ENCODE measurements at places on chromosomes 4 and X.

DNA sequence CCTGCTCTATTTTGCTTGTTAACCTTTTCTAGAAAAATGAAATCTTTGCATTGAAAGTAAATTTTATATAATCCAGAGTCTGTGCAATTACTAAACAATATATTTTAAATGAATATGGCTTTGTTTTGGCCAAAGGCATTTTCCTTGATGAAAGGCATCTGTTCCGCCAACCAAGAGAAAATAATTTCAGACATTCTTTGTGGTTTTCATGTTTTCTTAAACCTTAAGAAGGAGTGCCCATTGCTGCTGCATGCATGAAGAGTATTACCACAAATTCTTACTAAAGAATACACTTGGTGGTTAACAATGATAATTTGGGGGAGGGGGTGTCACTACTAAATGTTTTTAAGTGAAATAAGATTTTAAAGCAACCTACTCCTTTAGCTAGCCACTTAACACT, 2.7 kb upstream of the PDGFC start:
- DNase-seq = no peak

DNA sequence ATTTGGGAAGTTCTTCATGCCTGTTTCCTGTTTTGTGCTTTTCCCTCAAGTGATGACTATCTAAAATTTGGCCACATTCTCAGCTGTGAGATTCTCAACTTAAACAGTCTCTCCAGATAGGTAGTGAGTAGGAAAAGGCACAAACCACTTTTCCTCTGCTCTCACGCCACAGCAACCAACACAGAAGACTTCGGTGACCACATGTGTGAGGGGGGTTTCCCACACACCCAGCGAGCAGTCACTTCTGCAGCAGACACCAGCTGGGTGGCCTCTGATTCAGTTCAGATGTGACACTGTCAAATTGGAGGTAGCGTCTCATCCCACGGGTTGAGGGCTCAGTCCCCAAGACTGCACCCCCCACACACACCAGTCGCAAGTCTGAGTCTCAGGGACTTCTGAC, 25.1 kb upstream of the CLDN34 start:
- no peak for DNase-seq

DNA sequence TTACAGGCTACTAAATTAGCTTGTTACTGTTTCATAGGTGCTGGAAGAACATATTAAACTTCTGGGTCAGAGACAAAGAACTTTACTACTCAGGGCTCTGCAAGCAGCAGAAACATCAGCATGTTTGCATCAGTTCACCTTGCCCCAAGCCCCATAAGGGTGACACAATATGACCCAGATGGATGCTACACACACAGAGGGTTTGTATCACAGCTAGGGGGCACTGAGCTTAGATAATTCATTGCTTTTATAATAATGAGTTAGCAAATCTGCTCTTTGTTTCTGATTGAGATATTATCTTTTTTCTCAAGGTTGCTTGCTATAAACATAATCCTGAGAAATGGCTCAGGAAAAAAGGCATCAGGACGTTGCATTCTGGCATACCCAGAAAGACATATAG, 4.8 kb upstream of the SYNPO2 start:
- no peak for DNase-seq

- no peak for DNase-seq
These were observed 82.1 kb upstream of the IQCM start for GRCh38 chr4:149897783-149898182.

DNA sequence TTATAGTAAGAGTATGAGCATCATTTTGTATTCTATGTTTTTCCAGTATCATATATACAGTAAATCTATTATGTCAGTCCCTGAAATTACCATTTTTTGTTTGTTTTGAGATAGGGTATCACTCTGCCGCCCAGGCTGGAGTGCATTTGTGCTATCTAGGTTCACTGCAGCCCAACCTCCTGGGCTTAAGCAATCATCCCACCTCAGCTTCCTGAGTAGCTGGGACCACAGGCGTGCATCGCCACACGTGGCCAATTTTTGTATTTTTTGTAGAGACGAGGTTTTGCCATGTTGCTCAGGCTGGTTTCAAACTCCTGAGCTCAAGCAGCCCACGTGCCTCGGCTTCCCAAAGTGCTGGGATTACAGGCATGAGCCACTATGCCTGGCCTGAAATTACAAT, 85.6 kb downstream of the ZNF330 start:
- no peak for DNase-seq

- no peak for DNase-seq
These were observed 47.2 kb downstream of the NELFA start for GRCh38 chr4:1961563-1961962.

- DNase-seq = no peak
These were observed 52.8 kb downstream of the GPC4 start for GRCh38 chrX:133362538-133362937.

DNA sequence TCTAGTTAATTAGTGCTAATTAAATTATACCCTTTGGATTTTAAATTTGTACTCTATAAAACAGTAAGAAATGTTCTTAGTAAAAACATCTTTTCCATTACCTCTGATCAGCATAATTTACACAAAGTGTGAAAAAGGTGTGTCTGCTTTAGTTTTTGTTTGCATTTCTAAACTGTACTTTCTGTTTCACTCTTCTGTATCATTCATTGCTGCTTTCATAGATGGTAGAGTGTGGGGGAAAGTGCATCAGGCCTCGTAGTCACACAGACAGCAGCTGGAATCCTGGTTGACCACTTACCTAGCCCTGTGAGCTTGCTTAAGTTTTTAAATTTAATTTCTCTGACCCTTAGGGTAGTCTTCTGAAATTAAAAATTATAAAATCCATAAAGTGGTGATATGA, 275.4 kb upstream of the PITX2 start:
- no peak for DNase-seq

DNA sequence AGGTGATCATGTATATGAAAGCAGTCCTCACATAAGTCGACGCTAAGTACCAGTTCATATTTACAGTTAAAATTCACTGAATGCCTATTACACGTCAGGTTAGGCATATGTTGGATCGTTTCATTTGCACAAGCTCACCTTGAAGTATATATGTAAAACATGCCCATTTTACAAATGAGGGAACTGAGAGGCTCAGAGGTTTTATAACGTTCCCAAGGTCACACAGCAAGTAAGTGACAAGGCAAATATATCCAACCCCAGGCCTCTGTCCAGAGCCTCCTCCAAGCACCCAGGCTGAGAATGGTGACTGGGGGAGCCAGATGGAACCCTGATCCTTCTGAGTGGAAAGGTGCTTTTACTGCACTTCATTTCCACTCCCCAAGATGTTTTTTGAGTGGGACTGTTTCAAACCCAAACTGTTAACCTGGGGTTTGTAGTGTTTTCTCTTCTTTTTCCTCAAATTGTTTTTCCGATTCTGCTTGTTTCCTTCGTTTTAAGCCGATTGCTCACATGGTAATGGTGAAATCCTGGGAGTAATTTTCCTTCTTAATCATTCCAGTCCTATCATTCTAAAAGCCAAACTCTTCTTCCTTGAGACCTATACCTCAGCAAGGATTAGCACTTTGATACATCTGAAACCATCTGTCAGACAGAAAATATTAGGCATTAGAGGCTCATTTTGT, 791 bp downstream of the SMIM20 start:
- DNase-seq = no peak

DNA sequence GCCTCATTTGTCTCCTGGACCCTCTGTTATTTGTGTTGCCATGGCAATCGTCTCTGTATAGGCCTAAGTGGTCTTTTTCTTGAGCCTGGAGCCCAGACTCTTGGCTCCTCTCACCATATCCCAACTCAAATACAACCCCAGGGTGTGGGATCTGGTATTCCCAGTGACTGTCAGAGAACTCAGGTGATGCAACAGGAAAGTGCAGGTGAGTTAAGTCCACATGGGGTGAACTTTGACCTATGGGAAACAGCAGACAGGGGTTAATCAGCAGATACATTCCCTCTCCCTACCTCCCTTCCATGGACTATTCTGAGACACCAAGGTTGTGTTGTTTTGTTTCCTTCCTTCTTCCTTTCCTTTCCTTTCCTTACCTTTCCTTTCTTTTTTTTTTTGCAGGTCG, 130.9 kb upstream of the RPS6KA3 start:
- DNase-seq = no peak

DNA sequence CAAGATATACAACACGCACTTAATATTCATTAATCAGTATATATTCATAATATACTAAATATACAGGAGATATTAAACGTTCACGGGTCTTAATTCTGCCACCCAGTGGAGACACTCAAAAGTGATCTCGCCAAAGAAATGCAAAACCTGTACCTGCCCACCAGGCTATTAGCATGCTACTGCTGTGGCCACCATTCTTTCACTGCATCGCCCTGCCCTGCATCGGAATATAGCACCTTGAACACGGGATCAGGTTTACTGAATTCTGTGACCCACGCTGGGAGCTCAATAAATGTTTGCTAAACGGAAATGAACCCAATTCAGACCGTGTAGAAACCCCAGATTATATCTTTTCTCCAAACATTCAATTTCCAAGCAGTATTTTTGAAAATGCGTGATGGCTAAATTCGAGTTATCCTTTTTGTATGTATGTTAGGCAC, 840 bp upstream of the CLCN3 start:
- DNase-seq = peak; percentile 25

GRCh38 chr4:5891563-5892322, 1.1 kb downstream of the CRMP1 start:
- DNase-seq = no peak

GRCh38 chr4:119228406-119228805, 15.9 kb downstream of the USP53 start:
- no peak for DNase-seq

DNA sequence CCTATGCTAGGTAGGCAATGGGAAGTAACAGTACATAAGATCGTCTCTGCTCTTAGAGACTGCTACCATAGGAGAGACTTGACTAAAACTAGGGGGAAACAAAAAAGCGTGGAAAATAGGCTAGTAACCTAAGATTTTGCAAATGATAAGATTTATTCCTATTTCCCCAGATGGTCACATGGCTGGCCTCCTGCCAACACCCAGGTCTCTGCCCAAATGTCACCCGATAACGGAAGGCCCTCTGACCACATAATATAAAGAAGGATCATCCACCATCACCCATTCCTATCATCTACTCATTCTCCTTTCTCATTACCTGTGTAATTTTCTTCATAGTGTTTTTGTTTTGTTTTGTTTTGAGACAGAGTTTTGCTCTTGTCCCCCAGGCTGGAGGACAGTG, 4.7 kb downstream of the LAMP2 start:
- DNase-seq = no peak

GRCh38 chr4:152255437-152255836, 280.5 kb downstream of the FBXW7 start:
- no peak for DNase-seq

- no peak for DNase-seq
These were observed 10.4 kb upstream of the NSUN7 start for GRCh38 chr4:40739347-40739746.

DNA sequence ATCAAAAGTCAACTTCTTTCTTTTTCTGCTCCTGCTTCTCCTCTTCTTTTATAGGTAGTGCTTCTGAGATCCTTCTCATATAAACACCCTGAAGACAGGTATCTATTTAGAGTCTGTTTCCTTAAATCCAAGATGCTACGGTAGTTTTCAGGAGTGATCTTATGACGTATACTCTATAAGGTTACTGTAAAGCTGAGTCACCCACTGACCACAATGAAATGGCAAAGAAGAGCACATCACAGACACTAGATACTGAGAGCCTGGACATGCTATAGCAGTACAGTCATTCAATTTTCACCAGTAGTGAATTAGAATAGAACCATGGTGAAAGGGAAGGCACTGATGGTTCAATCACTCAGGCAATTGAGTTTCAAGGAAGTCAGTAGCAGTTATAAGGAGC, 412.5 kb downstream of the ADAM29 start:
- DNase-seq = no peak

DNA sequence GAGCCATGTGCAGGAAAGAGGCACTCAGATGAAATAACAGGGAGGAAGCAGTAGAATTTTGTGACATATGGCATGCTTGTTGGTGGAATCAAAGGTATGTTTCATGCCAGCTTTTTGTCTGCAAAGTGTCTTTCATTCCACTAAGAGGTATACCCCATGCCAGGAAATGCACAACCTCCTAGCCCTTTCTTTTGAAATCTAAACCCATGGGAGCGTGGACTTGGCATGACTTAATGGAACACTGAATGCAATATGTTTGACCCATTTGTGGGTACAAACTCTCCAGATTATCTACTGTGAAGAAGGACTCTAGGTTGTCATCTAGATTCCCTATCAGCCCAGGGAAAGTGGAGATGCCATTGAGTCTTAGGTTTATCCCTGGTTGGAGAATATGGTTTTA, 338.3 kb upstream of the TEX13C start:
- DNase-seq = no peak

DNA sequence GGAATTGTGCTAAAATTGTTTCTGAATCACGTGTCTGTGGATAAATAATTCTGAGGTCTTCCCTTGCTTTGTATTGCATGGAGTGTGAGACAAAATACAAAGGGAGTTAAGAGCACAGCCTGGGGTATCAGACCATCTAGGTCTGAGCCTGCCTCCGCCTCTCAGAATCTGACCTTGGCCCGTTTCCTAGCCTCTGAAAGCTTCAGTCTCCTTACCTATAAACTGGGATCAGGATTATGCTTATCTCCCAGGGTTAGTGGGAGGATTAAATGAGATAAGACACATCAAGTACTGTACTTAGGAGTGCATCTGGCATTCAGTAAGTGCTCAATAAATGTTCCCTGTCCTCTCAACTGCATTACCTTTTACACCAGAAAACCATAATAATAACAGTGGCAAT, 140.6 kb upstream of the TENM3 start:
- no peak for DNase-seq

GRCh38 chrX:18353931-18354368, 538 bp downstream of the SCML2 start:
- DNase-seq = peak; percentile 48

- DNase-seq = no peak
These were observed 519.8 kb downstream of the GBA3 start for GRCh38 chr4:23212558-23212957.

GRCh38 chrX:107574711-107575110, 53.6 kb upstream of the PRPS1 start:
- DNase-seq = no peak

GRCh38 chr4:26459054-26459755, 31.1 kb downstream of the CCKAR start:
- no peak for DNase-seq

- no peak for DNase-seq
These were observed 88.8 kb upstream of the PCDH18 start for GRCh38 chr4:137621056-137621455.

- DNase-seq = no peak
These were observed 52.7 kb upstream of the BCOR start for GRCh38 chrX:40150503-40150902.

DNA sequence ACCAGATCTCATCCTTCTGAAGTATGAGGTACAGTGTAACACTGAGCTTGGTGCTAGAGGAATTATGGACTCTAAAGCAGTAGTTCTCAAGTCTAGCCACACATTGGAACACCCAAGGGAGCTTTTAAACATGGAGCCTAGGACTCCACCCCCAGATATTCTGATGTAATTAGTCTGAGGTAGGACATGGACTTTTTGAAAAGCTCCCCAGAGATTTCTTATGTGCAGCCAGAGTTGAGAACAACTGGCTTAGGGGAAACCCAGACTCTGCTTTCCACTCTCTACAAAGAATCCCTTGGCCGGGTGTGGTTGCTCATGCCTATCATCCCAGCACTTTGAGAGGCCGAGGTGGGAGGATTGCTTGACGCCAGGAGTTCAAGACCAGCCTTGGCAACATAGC, 11.6 kb upstream of the GDPD2 start:
- DNase-seq = no peak

Measured in WTC11 (cell line).